ENCODE measurements at places on chromosomes 3 and 15.
A peak's percentile ranks its signal among the peaks of the same experiment; 100 is the strongest.

- DNase-seq, result no peak
Measured at GRCh38 chr15:31359702-31360111, 33.1 kb downstream of the KLF13 start.

DNA sequence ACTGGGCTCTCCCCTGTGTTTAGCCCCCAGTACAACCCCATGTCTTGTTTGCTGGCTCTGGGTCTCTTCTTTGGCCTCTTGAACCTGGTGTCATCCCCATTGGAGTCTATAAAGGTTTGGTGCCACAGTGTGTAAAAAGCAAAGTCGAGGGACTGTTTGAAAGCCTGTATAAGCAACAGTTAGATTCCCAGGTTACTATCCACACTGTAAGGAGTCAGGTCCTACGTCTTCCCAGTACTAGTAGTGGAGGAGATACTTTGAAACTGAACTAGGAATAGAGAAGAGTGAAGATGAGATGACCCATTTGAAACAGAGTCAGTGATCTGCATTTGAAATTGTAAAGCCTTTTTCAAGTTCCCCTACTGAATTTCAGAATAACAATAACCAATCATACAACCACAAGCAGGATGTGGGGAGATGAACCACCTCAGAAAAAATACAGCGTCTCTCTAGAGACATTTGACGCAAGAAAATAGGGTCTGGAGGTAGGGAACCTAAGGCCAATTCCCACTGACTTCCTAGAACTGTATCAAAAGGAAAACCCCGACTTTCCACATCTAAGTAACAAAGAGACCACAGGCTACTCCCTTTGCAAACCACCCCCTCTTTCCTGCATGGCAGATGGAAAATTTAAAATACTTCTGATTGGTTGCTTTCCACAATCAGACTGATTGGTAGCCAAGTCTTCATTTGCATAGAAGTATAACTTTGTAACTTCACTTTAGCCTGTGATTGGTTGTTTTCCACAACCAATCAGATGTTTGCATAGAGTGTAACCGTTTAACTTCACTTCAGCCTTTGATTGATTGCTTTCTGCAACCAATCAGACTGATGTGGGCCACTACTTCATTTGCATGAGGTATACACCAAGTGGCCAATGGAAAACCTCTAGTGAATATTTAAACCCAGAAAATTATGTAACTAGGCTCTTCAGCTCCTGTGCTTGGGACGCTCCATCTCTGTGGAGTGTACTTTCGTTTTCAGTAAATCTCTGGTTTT is 49.9 kb upstream of the NEDD4 start:
- no peak for DNase-seq

- no peak for DNase-seq
Measured at GRCh38 chr3:124621498-124621897, 108.8 kb upstream of the UMPS start.

- no peak for DNase-seq
Measured at GRCh38 chr15:101354891-101355623, 60.0 kb upstream of the SNRPA1 start.

DNA sequence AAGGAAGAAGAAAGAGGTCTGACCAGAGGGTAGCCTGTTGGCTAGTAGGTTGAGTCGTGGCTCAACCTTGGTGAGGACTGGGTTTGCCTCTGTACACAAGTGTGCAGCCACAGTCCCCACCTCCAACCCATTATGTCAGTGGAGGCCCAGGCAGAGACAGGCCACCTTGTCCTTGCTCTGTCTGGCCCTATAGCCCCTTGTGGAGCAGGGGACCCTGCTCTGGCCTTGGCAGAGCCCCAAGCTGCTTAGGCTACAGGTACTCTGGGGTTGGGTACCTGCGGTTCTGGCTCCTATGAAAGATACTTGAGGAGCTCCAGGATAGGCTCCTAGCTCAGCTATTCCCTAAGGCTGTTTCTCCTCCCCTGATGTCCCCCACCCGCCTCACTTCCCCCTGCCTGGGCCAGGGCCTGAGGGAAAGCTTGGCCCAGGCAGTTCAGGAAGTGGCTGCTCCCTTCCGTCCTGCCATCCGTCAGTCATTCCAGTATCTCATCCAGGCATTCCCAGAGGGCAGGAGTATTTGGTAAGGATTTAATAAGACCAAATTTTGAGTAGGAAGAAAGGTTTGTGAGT is 44.0 kb downstream of the FGD5 start:
- DNase-seq, result no peak

DNA sequence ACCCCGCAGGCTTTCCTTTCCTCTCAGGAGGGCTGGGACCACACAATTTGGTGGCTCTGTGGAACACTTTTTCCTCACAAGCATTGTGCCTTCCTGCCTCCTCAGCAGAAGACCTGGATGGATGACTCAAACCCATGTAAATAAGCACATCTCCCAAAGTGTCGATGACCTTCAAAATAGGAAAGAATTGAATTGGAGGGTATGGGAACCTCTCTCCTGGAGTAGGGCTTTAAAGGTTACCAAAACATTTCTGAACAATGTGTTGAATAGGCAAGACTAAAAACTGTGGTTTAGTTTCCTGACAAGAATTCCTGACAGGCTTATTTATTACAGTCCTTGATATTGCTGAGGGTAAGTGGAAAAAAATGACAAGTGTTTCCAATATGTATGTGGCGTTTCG is 118.2 kb downstream of the ALDH1A2 start:
- no peak for DNase-seq

- no peak for DNase-seq
Measured at GRCh38 chr15:41284427-41285177, 47.8 kb downstream of the OIP5 start.

DNA sequence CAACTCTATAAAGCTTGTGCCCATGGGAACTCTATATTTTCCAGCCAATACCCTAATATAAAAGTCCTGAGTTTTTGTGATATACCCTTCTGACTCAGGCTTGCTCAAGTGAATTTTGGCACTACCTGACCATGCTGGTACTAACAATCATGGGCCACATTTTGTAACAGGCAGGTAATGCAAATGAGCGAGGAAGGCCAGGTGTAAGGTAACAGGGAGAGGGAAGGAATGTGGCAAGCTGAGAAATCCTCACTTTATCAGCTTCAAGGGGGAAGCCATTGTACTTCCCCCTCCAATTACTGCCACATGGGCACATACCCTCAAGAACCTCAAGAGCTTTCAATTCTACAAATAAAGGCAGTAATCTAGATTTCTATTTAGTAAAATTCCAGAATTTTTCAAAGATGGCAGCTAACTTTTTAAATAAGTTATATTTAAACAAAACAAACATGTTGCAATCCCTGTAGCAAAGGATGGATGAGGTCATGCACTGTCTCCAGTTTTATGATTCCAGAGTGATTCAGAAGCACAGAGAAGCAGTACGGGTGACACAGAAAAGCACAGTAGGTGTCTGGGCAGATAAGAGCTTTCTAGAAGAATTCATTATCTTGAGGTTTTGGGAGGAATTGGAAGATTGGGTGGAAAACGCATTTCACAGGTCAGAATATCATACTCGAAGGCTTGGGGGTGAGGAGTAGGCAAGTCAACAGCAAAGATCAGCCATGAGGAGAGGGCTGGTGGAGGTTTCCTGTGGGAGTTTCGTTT is 87.6 kb downstream of the FOXP1 start:
- no peak for DNase-seq

- DNase-seq, result no peak
Measured at GRCh38 chr3:150077581-150078247, 107.0 kb upstream of the PFN2 start.

GRCh38 chr15:57405133-57405532 is 28.8 kb downstream of the CGNL1 start:
- no peak for DNase-seq

- DNase-seq, result no peak
Measured at GRCh38 chr15:96559087-96559486, 228.6 kb downstream of the NR2F2 start.

DNA sequence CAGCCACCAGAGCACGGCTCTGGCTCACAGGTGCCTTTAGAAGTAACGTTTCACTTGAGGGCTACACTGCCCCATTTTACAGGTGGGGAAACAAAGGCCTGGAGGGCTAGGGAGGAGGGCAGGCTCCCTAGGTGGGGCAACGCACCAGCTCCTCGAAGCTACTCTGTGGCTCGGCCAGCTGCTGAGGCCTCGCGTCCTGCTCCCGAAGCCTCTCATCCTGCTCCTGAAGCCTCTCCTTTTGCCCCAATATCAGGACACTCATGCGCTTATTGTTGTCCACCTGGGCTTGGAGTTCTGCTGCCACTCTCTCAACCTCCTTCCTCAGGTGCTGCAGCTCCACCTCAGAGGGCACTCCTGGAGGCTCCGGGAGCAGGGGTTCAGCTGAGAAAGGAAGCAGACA is 28.2 kb upstream of the OR4F6 start:
- DNase-seq, result no peak

DNA sequence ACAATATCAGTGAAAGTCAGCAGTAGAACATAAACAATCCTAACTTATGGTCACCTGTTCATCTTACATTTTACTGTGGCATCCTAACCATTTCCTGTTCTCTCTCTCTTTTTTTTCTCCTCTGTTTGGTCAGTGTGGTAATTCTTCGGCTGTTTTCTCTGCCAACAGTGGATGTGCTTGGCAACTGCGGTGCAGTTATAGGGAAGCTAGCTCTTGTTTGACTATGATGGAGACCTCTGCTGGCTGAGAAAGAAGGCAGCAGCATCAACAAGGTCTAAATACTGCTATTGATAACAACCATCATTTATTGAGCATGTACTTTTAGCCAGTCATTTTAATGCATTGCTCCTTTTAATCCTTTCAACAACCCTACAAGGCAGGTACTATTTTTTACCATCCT is 723 bp upstream of the DRD3 start:
- no peak for DNase-seq

GRCh38 chr3:144687862-144688261 is 716.2 kb downstream of the DIPK2A start:
- DNase-seq, result no peak

GRCh38 chr3:56019490-56020146 is 448.6 kb downstream of the ERC2 start:
- DNase-seq, result peak; percentile 24

DNA sequence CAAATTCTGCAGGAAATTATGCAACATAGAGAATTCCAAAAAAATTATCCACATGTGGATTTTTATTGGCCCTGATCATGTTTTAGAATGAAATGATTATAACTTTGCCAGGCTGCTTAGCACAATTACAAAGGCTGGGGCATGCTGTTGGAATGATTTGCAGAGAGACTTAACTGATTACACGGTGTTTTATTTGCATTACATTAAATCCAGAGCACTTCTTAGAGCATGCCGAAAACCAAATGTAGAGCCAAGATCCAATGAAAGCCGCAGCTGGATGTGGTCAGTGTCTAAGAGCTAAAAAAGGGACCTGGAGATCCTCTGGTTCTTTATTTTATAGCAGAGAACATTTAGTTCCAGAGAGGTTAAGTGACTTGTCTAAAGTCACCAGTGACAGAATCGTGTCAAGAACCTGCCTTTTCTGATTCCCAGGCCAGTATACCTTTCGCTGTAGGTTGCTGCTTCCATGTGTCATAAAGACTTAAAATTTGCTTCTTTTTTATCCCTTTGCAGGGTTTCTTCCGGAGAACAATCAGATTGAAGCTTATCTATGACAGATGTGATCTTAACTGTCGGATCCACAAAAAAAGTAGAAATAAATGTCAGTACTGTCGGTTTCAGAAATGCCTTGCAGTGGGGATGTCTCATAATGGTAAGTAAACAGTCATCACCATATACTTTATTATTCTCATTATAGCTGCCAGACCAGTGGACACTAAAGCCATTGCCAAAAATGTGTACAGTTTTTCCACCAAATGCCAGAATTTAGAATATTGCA is 92.0 kb upstream of the TSEN2 start:
- DNase-seq, result no peak

DNA sequence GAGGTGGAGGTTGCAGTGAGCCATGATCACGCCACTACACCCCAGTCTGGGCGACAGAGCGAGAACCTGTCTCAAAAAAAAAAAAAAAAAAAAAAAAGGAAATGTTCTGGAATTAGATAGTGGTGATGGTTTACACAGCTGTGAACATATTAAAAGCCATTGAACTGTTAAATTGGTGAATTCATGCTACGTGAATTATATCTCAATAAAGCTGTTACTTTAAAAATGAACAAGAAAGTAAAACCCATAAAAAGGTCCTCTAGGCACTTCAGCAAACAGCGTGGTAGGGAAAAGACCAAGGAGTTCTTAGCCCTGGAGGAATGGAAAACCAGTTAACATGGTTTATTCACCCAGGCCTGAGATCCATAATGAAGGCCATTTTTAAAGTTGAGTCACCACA is 180.1 kb downstream of the ATG7 start:
- no peak for DNase-seq

DNA sequence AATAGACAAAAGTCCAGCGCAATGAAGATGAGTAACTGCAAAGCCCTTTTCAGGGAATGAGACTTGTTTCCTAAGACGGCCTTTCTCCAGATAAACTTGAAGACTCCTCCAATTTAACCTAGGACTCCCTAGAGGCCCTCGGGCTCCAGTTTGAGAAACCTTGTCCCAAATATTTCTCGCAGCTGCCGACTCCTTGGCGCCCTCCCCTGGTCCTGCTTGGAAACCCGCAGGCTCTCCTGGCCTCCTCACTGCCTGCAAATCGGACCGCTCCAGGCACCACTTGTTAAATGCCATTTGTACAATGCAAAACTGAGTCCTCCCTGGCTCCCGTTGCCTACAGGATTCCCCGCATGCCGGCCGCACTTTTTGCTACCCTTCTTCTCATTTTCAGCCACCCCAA is 36.8 kb downstream of the MUC4 start:
- DNase-seq, result peak; percentile 56

DNA sequence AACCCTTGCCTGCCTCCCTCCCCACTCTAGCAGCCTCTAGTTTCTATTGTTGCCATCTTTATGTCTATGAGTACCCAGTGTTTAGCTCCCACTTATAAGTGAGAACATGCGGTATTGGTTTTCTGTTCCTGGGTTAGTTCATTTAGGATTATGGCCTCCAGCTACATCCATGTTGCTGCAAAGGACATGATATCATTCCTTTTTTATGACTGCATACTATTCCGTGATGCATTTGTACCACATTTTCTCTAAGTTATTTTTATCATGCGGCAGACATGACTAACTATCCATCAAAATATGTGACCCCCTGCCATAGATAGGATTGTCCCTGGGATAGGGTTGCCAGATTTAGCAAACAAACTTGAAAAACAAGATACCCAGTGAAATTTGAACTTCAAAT is 58.4 kb downstream of the NR1D2 start:
- DNase-seq, result no peak

DNA sequence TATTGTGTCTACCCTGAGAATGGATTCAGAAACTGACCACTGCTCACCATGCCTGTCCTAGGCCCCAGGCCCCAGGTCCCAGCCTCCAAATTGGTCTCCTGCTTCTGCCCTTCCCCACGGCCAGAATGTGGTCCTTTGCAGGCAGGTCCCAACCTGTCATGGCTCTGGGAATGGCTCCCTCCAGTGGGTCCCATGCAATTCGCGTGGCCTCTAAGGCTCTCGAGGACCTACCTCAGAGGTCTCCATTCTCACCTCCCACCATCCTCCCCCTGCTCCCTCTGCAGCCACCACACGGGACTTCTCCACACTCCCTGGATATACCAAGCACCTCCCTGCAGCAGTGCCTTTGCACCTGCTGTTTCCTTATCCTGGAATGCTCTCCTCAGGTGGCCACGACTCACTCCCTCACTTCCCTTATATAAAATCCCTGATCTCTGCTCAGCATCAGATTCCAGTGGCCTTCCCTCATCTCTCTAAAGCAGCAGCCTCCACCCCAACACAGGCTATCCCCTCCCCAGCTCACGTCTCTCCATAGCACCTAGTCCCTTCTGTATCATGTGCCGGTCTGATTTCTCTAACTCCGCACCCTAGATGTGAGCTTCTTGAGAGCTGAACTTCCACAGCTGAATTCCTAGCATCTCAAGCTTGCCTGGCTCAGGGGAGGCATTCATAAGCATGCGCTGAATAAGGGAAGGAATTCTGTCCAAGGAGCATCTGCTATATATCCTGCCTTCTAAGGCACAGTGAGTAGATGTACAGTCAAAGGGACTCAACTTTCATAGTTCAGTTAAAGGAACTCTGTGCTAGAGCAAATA is 56.9 kb downstream of the ARRDC4 start:
- DNase-seq, result no peak
